ENCODE measurements at places on chromosomes 16 and 17. TPM values are rescaled to one million over a fixed set of nuclear protein-coding genes. Genes with fewer than 3 reads are reported as not detected.

DNA sequence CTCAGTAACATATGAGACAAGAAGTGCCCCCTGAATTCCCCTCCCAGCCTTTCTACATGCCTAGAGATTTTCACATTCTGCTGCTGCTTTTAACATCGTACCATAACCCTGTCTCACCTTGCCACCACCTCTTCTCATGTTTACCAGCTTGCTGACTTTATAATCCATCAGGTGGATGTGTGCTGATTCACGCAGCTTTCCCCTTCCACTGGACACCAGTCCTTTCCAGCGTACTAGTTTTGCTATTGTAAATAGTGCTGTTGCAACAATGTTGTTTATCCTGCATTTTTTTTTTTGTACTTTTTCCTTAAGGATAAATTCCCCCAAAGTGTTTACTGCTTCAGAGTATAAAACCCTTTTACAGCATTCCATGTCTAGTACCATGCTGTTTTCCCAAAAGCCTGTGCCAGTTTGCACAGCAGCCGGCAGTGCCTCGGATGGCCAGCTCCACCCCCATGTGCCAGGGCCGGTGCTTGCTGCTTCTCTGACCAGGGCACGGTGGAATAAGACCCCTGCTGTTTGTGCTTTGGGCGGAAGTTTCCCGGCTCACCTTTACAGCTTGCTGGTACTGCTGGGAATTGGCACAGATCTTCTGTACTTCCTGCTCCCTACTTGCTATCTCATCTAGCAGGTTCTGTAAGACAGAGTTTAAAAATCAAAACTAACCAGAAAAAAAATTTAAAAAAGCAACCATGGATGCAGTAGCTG is 41.3 kb downstream of the UBN1 start:
- DNase-seq, result no peak

GRCh38 chr17:80646328-80646727 is 101.7 kb downstream of the RPTOR start:
- no peak for DNase-seq

Gene DNAI2
- total RNA-seq, result not detected

Gene KRT15
- 0.19 TPM for total RNA-seq

DNA sequence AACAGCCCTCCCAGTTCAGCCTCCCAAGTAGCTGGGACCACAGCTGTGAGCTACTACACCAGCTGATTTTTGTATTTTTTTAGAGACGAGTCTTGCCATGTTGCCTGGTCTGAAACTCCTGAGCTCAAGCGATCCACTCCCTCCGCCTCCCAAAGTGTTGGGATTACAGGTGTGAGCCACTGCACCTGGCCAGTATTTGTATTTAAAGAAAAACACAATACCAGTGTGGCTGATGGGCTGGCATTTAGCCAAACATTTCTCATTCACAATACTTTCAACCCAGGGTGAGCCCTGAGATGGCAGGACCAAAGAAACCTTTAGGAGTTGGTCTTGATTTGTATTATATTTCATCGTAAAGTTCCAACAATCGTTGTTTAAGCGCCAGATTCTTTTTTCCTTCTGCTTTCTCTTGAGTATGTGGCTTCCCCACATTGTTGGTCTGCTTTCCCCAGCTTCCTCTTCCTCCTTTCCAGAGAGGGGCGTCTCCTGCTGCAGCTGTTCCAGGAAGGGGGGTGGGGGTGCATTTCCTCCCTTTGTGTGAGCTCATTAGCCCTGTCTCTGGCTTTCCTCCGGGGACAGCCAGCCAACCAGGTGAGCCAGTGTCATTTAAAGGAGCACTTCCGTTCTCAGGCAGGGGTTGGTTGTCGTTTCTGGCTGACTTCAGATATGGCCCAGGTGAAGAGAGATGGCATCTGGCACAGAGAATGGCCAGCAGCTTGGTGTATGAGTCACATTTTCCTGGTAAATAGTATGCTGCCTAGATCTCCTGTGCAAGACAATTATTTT is 79.9 kb downstream of the GPRC5B start:
- DNase-seq, result peak; percentile 65

- no peak for DNase-seq
Measured at GRCh38 chr16:86980644-86981043, 336.5 kb downstream of the C16orf95 start.

DNA sequence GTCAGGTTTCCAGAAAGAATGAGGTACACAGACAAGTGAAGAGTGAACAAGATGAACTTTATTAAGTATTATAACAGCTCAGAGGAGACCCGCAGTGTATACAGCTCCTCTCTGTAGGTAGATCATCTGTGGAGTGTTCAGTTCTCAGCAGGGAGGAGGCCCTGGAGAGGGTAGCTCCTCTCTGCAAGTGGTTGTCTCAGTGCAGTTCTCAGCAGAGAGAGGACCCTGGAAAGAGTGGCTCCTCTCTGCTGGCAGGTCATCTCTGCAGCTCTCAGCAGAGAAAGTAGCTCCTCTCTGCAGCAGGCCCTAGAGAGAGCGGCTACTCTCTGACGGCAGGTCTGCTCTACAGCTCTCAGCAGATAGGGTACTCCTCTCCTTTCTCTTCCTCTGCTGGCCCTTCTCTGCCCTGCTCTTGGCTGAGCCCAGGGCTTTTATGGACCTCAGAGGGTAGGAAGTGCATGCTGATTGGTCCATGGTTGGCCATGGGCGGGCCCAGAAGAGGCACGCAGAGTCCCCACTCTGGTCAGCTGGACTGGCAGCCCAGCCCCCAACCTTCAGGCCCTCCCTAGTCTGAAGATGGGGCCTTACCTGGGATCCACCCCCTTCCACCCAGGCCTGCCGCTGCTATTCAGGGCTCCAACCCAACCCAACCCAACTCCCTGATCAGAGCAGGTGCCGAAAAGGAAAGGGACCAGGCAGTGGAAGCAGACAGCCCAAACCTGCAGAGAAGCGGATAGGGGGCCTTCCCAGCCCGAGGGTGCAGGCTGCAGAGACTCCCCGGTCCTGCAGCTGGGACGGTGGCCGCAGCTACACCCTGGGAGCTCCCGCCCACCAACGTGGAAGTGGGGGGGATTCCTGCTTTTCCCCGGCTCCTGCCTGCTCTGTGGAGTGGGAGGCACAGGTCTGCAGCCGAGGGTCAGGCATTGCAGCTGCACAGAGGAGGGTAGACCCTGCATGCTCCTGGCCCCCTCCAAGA is 18.5 kb upstream of the DNAJA2 start:
- no peak for DNase-seq

DNA sequence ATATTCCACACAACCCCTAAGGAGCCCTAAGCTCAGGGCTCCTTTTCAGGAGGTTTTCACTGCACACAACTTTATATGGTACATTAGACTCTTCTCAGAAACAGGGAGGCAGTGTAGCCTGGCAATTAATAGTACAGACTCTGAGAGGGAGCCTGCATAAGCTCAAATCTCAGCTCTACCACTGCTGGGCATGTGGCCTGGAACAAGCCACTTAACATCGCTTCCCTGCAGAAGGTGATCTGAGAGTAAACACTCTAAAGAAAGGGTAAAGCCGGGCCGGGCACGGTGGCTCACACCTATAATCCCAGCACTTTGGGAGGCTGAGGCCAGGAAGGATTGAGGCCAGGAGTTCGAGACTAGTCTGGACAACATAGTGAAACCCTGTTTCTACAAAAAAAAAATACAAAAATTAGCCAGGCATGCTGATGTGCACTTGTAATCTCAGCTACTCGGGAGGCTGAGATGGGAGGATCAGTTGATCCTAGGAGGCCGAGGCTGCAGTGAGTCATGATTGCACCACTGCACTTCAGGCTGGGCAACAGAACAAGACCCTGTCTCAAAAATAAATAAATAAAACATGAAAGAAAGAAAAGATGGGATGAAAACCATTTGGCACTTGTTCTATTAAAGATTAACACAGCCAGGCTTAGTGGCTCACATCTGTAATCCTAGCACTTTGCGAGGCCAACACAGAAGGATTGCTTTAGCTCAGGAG is 70.7 kb upstream of the DNAJA2 start:
- no peak for DNase-seq

- peak; percentile 26 for DNase-seq
Measured at GRCh38 chr16:397135-397661, at the start of gene NME4. Gene NME4, plus strand, starts transcription at chr16:397199. Its CDS starts 24 bp downstream, at chr16:397223.

- DNase-seq, result peak; percentile 81
Measured at GRCh38 chr16:53549970-53550690, 47.1 kb upstream of the AKTIP start.

GRCh38 chr17:71402661-71403141 is 718.1 kb upstream of the SOX9 start:
- DNase-seq, result no peak

DNA sequence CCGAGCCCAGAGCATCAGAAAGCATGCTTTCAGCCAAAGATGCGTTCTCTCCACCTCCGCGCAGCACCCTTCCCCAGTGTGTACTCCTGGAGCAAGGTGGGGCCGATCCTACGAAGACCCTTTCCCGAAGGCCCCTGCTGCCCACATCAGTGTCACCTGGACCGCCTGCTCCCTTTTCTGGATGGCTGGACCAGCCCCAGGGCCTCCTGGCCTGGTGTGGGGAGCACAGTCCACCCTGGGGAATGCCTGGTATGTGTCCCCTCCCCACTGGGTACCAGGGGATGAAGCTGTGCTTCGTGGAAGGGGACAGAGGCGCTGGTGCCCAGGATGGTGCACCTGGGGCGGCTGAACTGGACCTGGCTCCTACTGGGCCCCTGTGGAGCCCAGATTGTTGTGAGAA is 173.8 kb downstream of the SEC14L1 start:
- DNase-seq, result no peak

Gene SHISA6
- not detected for total RNA-seq

DNA sequence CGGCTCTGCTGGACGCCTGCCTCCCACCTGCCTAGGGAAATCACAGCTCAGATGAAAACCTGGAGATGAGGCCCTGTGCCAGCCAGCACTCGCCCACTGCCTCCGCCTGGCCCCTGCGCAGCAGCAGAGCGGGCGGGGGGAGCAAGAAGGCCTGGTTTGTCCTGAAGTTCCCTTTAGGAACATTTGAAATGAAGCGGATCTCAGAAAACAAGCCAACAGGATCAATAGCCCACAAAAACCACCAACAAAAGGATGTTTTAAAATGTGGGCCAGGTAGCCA is 48.0 kb downstream of the RBFOX3 start:
- no peak for DNase-seq

Gene KCNJ18
- total RNA-seq, result not detected

DNA sequence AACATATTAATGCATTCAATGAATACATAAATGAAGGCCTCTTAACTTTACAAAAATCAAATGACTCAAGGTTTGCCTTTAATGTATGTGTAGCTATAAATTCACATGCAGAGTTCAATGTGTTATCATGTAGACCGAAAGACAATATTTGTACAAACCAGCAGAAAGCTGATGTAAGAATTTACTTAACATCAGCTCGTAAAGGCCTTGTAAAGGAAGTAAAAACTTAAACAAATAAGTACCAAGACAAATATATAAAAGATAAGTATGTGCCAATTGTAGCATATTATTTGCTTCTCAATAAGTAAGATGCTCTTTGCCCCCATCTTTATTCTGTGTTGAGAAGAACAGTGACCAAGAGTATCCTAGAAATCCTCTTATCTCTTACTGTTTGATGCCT is 105.7 kb downstream of the SYCE1L start:
- DNase-seq, result no peak

GRCh38 chr16:89395150-89396142 is 94.9 kb downstream of the ANKRD11 start:
- peak; percentile 93 for DNase-seq

Gene PDILT
- not detected for total RNA-seq

DNA sequence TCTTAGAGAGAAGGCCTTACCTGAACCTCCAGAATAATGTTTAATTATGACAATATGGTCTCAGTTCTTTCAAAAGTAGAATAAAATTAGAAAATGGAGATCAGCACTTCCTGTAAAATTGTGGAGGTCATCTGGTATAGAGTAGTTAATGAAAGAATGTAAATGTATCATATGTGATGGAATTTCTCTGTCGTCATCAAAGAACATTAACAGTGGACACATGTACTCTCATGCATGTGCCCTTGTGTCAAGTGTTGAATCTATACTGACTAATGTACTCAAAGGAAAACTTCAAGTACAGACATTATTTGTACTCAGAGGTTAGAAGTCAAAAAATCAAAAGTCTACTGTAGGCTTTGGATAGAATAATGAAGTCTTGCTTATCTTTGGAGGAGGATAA is 129.2 kb upstream of the MYOCD start:
- DNase-seq, result no peak

Gene ITGAL
- not detected for total RNA-seq

- peak; percentile 85 for DNase-seq
Measured at GRCh38 chr17:45294506-45294905, 22.3 kb downstream of the MAP3K14 start.

GRCh38 chr17:80561541-80562114 is 17.0 kb downstream of the RPTOR start:
- peak; percentile 56 for DNase-seq

Gene ACSM3
- not detected for total RNA-seq

DNA sequence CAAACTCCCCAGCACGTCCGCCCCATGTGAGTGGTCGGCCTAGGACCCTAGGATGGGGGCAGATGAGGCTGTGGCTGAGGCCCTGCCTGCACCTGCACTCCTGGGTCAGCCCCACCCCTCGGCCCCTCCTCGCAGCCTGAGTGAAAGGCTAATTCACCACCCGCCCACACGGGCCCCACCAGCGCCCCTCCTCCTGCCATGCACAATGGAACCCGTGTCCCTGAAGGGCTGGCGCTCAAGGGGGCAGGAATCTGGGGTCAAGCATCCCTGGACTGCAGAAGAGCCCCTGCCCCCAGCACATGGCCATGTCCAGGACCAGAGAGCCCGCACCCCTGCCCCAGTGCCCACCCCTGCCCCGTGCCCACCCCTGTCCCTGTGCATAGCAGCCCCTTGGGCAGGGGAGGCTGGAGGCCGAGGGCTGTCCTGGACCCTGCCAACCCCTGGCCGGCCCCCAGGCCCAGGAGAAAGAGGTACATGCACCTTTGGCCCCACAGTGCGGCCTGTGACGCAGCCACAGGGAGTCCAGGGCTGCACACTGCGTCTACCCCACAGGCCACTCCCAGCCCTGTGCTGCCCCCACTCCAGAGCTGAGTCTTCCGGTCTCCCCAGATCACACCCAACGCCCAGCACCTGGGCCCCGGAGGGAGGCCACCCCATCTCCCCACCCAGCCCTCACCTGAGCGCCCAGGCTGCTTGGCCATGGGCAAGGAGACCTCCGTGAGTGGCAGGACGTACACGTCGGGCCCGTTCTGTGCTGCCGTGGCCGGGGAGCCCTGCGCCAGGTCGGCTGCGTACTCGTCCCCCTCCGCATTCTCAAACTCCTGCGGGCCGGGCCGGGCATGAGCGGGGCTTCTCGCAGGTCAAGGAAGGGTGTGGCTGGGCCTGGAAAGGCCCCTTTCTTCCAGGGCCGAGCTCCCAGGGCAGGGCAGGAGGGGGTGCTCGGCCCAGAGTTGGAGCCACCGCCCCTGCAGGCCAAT is 34.6 kb upstream of the PVALEF start:
- DNase-seq, result no peak

Measured in LHCN-M2 (cell line).